ENCODE measurements at places on chromosomes 6 and 20.

DNA sequence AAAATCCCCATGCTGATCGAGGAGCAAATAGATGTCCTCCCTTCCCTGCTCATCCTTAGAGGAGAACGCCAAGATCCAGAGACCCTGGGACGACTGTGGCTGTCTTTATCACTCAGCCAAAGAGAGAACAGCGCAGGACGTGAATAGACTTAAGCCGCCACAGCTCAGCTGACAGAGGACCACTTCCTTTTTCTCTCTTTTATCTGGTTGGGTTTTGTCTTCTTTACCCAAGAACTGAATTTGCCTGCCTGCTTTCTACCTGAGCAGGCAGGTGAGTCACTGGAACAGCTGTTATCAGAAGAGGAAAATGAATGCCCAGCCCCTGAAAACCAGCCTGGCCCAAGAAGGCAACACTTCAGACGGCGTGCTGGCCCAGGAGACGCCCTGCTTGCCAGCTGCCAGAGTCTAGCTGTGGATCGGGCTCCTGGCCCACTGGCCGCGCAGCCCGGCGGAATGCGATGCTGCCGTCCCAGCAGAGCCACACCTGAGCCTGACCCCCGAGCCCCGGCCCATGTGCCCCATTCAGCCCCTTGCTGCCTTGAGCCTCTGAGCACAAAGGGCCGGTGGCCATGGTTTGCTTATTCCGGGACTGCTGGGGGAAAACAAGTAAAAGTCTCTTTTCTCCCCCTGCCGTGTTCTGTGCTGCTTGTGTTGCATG is 82.1 kb downstream of the TCP11 start:
- DNase-seq = no peak

- no peak for DNase-seq
These were observed 150.4 kb downstream of the INSM1 start for GRCh38 chr20:20518263-20518662.

DNA sequence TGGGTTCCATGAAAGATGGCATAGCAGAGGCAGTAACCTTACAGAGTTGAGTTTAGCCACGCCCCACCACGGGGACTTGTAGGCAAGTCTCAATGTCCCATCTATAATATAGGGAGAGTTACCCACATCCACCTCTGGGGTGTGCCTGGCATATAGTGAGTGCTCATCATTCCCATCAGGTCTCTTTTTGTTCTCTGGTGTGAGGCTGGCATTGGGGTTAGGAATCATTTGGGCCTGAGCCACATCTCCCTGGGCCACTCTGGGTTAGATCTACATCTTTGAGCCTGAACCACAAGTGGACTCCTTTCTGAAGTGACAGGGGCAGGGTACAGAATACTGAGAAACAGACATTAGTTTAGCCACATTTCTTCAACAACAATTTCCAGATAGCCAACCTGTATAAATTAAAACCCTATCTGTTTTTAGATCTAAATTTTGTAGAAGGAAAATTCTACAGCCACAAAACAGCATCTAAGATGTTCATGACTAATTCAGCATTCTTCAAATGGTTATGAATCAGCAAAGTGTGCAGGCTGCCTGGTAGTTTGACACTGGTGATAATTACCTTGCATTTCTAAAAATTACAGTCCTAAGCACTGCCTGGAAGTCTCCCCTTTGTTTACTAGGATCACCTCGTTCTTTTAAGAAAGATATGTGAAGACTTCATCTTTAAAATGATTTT is 20.1 kb downstream of the RNF24 start:
- DNase-seq = no peak

DNA sequence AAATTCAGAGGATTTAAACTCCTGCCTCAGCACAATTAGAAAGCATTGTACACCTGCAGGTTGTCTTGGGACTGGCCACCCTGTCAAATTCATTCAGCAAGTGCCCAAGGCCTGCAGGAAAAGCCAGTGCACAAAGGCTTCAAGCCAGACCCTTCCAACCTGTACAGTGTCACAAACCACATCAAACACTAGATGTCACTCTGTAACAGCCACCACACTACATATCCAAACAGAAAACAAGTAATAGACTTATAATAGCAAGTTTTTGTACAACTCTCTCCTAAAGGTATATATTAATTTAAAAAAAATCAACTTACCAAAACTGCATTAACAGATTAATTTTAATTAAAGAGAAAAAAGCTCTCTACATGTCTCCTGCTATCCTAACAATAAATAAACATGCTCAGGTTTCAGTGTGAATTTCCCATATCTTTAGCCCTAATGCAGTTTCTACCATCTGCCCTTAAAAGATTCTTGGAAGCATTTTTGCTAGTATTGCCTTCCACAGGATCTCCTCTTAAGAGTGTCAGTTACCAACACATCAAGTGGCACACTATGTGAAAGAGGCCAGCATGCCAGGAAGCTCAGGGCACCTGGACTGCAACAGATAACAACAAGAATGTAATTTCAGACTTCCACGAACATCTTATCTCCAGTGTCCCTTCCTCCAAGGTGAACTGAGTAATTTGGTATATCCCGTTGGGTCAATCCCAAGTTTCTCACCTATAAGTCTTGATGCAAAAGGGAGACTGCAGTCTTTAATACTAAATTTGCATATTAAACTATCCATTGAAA is 47.5 kb downstream of the RALGAPA2 start:
- DNase-seq = peak; percentile 62

DNA sequence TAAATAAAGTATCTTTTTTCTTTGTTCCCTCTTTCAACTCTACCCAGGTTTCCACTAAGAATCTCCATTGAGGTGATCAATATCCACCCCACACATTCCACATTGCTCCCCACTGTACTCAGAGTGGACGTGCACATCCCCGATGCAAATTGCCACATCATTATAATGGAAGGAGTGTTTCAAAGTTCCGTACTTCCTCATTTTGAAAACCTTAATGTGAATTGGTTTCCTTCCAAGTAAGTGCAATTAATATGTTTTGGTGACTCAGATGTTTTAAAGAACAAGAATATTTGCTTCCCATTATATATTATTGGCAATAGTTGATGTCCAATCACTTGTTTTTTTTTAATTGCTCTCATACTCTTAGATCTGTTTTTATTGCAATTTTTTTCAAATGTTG is 463.6 kb downstream of the HACE1 start:
- DNase-seq = no peak

GRCh38 chr6:84074988-84075781 is 41.6 kb downstream of the MRAP2 start:
- DNase-seq = no peak

- DNase-seq = no peak
These were observed 36.9 kb upstream of the SLC16A10 start for GRCh38 chr6:111050261-111051023.

Data from NCI-H1092 treated with DMSO at 0.1 percent for 48 hours (cell line).